RWPE1 (cell line): ENCODE measurements at places on chromosomes 7 and 10.

DNA sequence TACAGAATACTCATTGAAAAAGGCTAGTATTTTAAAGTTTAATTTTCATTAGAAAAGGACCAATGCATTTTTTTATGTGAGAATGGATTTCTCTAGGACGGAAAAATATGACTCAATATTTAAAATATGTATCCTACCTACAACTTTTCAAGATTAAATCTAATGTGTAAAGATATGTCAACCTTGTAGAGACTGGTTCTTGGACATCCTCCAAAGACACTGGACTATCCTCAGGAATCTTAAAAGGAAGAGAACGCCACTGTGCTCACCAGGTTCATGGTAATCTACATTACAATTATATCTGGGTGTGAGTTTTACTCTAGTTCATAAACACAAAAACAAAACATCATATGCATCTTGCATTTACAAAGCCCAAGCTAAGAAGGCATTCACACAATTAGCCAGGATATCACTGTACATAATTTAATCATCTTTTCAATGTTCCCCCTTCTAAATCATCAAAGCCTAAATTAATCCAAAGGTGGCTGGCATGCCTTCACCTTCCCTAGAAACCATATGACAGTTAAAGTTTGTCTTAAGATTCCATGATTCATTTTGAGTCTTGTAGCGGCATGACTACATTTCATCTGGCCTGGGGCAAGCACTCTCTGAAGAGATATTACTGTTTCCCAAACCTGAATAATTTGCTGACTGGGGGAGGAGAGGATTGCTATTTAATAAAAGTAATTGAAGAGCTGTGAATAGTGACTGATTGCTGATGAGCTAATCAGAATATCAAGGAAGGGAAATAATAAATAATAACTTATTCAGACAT is 12.0 kb downstream of the SGCE start:
- peak; percentile 61 for DNase-seq

- no peak for DNase-seq
Observed at GRCh38 chr10:31622978-31623377, 304.0 kb downstream of the ZEB1 start.

GRCh38 chr10:11447586-11447985 is 163.9 kb downstream of the USP6NL start:
- no peak for DNase-seq

- DNase-seq, result no peak
Observed at GRCh38 chr7:103989200-103989784, at the start of gene RELN. Gene RELN, minus strand, starts transcription at chr7:103989658. Its CDS starts 302 bp downstream, at chr7:103989356.

DNA sequence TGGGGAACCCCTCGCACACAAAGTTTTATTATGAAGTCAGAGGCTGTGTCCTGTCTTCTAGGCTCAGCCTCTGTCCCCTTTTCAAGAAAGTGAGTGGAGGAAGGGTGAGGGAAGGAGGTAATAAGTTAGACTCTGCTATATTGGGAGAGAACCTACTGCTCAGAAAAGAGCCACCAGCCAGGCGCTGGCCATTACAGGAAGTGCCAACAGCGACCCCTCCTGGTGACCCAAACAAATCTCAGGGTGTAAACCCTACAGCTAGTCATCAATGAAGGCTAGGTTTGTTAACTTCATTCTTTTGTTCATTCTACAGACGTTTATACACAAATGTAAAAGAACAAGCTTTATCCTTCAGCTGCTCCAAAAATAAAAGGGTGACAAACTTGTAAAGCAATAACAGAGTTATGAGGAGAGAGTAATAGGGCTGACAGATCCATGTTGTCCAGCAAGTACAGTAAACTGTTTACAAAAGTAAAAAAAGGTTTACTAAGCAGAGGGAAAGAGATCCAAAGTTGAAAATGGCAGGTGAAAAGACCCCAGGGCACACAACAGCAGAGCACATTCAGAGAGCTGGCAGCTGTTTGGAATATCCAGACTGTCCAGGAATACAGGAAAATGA is 82.7 kb downstream of the FAM204A start:
- DNase-seq, result peak; percentile 50

- no peak for DNase-seq
Observed at GRCh38 chr7:108234281-108234680, 104.1 kb upstream of the LAMB4 start.

DNA sequence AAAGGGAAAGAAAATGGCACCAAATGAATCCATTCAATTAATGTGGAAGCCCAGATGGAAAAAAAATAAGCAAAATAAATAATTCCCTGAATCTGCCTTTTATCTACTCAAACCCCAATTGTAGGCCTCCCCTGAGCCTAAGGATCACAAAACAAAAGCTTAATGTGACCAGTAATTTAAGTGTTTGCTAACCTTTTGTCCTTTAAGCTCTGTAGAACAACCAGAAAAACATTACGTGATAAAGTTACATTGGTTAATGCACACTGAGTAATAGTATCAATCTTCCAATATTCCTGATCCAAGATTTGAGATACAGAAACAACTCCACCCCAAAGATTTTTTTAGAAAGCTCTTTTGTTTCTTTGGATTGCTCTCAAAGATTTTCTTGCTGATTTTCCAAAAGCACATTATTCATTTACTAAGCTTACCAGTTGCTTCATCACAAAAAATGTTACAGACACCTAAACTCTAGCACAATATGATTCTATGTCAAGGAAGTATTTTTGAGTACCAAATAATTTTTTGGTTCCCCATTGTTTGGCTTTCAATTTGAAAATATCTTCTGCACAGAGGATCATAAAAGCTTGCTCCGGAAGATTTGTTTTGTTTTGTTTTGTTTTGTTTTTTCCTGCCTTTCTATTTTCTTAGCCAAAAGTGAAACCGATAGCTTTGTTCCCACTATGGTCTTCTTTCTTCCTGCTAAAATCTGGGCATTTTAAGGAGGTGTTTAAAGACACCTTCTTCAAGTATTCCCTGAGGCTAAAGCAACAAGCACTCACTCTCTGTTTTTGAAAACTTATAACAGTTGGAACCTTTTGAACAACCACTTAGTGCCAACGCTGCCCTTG is 54.2 kb downstream of the TRIL start:
- no peak for DNase-seq

- no peak for DNase-seq
Observed at GRCh38 chr7:33761449-33762080, 143.8 kb upstream of the BMPER start.

- DNase-seq, result peak; percentile 15
Observed at GRCh38 chr10:78805176-78805575, 263.6 kb upstream of the ZMIZ1 start.

DNA sequence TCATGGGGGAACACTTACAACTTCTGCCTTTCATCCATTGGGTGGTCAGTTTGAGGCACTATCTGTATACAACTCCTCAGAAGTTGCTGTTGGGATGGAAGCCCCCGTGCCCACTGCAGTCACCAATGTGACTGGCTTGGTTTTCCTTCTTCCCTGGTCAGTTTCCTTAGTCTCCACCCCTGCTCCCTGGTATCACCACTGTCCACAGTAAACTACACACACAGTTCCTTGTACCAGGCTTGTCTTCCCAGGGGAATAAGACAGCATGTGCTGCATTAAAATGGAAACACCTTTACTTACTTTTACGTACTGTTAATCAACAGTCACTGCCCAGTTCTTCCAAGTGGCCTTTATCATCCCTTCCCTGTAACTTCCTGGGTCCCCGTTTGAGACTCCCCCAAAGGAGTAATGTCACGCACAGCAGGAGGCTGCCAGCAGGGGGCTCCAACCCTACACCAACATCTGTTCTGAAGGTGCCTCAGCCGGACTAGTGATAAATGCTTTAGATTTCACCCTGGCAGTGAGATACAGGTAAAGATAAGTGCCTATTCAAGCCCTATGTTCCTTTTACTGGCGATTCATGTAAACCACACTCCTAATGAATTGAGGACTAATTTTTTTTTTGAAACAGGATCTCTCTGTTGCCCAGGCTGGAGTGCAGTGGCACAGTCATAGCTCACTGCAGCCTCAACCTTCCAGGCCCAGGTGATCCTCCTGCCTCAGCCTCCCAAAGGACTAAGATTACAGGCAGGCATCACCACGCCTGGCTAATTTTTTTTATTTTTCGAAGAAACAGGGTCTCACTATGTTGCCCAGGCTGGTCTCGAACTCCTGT is 45.3 kb upstream of the PIK3AP1 start:
- DNase-seq, result peak; percentile 68

GRCh38 chr10:9605231-9605630 is 1412.4 kb upstream of the CELF2 start:
- no peak for DNase-seq

DNA sequence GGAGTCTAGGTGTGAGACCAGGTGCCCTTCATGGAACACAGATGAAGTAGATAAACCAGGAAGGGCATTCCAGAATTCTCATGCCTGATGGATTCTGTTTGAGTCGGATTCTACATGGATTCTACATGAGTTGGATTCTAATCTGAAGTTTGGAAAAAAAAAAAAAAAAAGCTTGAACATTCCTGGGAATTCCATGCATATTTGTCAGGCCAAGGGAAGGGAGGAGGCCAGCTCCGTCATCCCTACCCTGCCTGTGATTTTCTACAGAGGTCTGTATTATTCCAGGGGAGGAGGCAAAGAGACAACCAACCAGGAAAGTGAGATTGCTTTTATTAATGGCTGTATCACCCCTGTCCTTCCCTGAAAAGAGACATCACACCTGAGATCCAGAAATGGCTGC is 27.8 kb upstream of the EBLN1 start:
- DNase-seq, result peak; percentile 36
